Natural killer cell treated with Interleukin-12 subunit alpha and Interleukin-12 subunit beta and Interleukin-15 and Interleukin-18, amount 100 ng/mL, for 72 hours (primary cell): ENCODE measurements at places on chromosomes 5 and 9. TPM values are rescaled to one million over a fixed set of nuclear protein-coding genes. Genes with fewer than 3 reads are reported as not detected.

DNA sequence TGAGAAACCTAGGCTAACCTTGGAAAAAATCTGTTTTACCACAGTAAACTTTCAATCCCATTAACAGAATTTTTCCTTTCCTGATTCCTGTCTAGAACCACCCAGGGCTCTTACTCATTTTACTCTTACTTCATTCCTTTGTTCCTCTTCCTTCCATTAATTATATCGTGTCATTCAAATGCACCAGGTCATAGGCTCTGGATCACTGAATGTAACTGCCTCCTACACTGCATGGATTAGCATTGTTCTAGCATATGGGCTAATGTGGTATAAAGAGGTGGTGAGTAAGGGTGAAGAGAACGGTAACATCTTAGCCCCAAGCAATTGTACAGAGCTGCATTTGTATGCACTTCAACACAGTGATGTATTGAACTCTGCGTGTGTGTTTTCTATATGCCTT lies 49.5 kb upstream of the SPINK5 start:
- DNase-seq: no peak

- DNase-seq: no peak
Measured at GRCh38 chr5:79573983-79574890, 38.0 kb upstream of the TENT2 start.

DNA sequence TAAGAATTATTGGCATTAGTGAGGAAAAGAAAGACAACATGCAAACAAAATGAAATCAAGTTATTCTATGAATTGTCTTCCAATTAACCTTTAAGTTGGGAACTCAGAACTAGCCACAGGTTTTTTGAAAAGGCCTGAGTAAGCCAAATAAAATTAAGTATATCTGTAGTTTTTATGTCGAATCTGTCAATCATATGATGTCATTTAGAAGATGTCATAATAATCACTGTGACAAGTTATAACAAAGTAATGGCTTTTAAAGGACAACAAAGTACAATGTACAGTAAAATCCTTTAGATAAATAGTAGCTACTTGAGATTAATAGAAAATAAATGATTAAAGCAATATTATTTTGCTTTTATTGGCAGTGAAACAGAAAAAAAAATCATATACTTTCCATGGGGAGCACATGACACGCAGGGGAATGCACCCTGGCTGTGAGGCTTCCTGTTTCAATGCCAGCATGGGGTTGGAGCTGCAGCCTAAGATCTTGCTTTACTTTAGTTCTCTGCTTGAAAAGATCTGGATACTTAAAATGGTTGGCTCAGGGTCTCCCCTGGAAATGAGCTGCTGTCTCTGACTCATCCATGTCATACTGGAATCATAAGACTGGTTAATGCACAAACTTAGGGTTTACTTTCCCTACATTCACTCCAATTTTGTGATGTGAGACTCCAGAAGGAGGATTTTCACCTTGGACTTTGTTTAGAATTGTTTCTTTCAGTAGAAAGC lies 284.3 kb downstream of the TAF11L14 start:
- no peak for DNase-seq

DNA sequence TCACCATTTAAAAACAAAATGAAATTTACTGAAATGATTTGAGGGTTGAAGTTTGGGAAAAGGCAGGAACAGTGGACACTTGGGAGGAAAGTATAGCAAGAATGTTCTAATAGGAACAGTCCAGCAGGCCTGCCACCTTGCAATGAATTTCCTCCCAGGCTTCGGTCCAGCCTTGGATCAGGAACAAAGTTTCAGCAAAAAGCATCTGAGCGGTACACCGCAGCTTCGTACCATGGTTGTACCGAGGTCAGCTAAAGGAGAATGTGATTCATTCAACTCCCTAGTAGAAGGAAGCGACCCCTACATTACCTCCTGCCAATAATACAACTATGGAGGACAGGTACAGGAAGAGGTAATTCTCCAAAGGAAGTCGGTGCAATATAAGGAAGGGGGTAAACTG lies 111.4 kb downstream of the ENC1 start:
- DNase-seq: no peak

DNA sequence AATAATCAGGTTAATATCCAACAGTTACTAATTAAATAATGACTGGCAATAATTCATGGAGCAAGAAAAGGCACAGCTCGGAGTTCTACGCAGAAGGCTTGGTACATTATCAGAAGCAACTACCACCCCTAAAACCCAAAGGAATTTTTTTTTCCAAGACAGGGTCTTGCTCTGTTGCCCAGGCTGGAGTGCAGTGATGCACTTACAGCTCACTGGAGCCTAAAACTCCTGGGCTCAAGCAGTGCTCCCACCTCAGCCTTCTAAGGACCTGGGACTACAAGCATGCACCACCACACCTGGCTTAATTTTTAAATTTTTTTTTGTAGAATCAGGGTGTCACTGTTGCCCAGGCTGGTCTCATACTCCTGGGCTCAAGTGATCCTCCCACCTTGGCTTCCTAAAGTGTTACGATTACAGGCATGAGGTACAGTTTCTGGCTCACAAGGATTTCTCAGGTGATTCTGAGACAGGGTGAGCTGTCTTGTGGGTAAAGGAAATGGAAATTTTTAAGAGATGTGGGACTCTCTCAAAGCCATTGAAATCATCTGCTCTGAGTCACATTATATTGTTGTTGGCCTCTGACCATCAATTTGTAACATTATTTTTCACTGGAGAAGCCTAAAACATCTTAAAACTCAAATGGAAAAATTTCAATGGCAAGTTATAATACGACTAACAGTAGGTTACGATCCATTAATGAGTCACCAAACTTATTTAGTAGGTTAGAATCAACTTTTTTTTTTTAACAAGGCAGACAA lies 19.7 kb upstream of the HSDL2 start:
- DNase-seq: no peak

DNA sequence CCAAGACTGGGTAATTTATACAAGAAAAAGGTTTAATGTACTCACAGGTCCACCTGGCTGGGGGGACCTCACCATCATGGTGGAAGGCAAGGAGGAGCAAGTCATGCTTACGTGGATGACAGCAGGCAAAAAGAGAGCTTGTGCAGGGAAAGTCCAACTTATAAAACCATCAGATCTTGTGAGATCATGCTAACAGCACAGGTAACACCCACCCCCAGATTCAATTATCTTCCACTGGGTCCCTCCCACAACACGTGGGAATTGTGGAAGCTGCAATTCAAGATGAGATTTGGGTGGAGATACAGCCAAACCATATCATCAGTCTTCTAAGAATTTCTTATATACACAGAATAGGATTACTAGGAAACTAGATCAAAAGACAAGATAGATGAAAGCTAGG lies 555.6 kb downstream of the PRR16 start:
- DNase-seq: no peak

GRCh38 chr5:187617-188451 lies 3.5 kb upstream of the LRRC14B start:
- DNase-seq: peak; percentile 28

DNA sequence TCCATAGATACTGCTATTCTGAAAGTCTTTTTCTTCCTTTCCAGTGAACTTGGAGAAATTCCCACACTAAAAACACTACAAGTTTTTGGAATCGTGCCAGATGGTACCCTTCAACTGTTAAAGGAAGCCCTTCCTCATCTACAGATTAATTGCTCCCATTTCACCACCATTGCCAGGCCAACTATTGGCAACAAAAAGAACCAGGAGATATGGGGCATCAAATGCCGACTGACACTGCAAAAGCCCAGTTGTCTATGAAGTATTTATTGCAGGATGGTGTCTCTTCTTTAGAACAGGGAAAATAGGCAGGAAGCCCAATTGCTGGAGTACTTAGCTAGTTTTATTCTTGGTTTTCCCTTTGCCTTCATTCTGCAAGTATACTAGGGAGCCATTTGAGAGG lies 29.9 kb downstream of the SKP2 start:
- DNase-seq: no peak

DNA sequence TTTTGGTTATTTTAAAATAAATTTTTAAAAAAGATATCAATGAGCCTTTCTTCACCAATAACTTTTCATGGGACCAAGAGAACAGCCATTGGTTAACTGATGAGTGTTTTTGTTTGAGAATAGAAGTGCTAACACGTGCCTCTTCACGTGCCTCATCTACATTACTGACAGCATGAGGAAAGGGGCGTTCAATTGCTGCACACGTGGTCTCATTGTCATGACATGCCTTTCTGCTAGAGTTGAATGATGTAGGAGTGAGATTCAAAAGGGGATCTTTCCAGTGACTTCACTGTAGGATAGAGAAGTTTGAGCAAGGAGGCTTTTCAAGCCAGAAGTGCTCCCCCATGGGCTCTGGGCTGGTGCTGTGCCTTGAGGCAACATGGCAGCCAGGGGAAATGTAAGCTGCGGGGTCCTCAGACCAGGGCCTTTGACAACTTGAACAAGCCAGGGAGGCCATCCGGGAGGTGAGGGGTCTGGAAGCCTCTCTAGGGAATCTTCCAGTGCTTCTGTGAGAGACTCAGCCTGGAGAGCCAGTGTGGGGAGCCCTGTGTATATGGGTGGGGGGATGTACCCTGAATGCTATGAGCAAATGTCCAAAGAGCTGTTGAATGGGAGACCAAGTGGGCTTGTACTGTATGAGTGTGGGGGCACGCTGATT lies 51.2 kb upstream of the FSTL4 start:
- no peak for DNase-seq

GRCh38 chr9:138060365-138060764 lies 182.8 kb downstream of the CACNA1B start:
- DNase-seq: no peak

DNA sequence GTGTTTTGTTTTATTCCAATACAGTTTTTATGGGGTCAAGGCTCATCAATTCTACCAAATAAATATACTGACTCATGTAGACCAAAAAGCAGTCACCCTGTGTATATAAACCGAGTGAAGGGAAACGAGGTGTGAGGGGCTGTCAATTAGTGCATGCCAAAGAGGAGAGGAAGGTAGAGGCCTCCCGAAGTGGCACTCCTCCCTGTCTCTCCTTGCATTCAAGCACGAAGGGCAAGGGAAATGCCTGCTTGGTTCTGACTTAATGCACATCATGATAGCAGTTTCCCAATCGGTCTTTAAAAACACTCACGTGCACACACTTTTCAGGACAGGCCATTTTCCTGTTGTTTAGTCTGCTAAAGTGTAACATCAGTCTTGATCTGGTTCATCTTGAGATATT lies 125.6 kb upstream of the SLCO6A1 start:
- DNase-seq: no peak

- DNase-seq: no peak
Measured at GRCh38 chr9:27864644-27865438, 291.6 kb upstream of the C9orf72 start.

DNA sequence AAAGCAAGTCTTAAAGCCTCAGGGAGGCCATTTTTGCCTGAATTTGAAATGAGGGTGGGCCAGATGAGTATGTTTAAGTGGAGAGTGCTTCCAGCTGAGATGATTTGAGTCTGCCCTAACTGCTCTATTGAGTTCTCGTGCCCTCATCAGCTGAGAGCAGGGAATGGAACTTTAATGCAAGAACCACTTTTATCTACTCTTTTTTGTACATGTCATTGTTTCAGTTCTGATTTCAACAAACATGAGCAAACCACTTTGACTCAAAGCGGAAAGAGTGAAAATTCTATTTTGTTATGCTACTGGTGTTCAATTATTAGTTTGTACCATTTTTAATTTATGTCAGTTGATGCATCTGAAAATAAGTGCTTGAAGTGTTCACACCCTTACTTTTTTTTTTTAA lies 35.8 kb downstream of the DCAF10 start:
- DNase-seq: no peak

DNA sequence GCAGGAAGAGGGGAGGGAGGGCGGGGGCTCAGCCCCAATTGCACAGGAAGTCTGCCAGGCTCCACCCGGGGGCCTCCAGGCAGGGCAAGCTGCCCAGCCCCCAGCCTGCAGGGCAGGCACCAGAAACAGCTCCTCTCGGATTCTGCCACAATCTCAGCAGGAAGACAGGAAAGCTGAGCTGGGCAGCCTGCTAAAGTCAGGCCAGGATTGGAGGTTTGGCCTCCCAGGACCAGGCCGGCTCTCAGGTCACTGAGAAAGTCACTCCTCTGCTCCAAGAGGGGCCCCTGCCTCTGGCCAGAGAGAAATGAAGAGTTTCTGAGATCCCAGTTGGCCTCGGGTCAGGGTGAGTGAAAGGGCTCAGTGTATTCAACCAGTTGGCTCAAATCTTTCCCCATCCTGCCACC lies 54.6 kb upstream of the STXBP1 start:
- DNase-seq: no peak

GRCh38 chr5:17665836-17666235 lies 31.6 kb downstream of the TAF11L14 start:
- no peak for DNase-seq

- DNase-seq: no peak
Measured at GRCh38 chr9:14866200-14866749, 44.0 kb downstream of the FREM1 start.

DNA sequence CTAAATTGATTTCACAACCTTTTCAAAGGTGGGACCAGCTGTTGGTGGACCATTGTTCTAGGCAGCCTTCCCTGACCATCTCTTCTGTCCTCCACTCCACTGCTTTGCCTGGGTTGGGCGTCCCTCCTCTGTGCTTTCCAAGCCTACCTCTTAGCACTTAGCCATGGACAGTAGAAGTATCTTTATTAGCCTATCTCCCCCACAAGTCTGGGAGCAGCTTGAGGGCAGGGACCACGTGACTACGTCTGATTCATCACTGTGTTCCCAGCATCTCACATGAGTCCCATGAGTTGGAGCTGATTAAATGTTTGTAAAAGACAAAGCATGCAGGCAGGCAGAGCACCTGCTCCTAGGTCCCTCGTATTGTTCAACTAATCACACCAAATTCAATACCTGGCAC lies 20.9 kb downstream of the MORN5 start:
- DNase-seq: no peak

- no peak for DNase-seq
Measured at GRCh38 chr5:73358366-73358765, 90.2 kb downstream of the FOXD1 start.

GRCh38 chr5:14129123-14129522 lies 14.0 kb upstream of the TRIO start:
- no peak for DNase-seq

- no peak for DNase-seq
Measured at GRCh38 chr9:9592104-9592503, 1020.7 kb downstream of the PTPRD start.

GRCh38 chr5:126070481-126070880 lies 352.7 kb upstream of the GRAMD2B start:
- DNase-seq: no peak

GPR150 gene
- 0.21 TPM for total RNA-seq

RUSC2 gene
- total RNA-seq: 8.3 TPM

SLC6A19 gene
- not detected for total RNA-seq

STING1 gene
- total RNA-seq: 138 TPM

IFNA21 gene
- total RNA-seq: not detected

SMIM3 gene
- 30.4 TPM for total RNA-seq

FOXE1 gene
- not detected for total RNA-seq

NR4A3 gene
- 1.3 TPM for total RNA-seq

RNF183 gene
- not detected for total RNA-seq

FIBCD1 gene
- total RNA-seq: not detected
